ENCODE measurements at places on chromosomes 4 and X.

DNA sequence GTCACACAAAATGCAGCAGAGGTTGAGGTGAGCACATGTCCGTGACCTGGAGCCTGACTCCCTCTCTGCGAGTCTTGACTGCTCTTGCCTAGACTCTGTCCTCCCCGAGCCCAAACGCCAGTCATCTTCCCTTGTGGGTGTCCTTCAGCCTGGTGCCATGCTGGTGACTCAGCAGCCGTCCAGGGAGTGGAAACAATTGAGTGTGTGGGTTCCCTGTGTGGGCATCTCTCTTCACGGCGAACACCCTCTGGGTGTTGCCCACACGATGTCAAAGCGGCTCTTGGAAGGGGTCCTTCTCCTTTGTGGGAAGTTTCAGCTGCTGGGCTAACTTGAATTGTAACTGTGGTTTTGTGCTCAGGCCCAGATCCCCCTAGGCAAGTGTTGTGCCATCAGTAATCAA lies 17.5 kb upstream of the MSANTD1 start:
- DNase-seq: no peak

GRCh38 chrX:15915959-15916703 lies 61.5 kb upstream of the AP1S2 start:
- no peak for DNase-seq

DNA sequence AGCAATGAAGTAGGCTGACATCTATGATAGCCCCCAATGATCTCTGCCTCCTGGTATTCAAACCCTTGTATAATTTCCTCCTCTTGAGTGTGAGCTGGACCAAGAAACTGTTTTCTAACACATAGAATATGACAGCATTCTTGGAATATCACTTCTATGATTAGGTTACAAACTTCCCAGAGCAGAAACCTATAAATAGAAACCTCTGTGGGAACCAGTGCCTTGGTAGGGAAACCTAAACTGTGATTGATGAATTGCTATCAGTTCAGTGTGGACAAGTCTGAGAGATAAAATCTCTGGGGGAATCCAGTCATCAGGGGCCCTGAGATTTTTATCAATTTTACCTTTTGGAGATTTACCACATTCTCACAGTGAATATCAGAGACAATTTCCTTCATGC lies 756.5 kb upstream of the AGA start:
- no peak for DNase-seq

- DNase-seq: no peak
Measured at GRCh38 chr4:138110815-138111214, 131.3 kb downstream of the SLC7A11 start.

DNA sequence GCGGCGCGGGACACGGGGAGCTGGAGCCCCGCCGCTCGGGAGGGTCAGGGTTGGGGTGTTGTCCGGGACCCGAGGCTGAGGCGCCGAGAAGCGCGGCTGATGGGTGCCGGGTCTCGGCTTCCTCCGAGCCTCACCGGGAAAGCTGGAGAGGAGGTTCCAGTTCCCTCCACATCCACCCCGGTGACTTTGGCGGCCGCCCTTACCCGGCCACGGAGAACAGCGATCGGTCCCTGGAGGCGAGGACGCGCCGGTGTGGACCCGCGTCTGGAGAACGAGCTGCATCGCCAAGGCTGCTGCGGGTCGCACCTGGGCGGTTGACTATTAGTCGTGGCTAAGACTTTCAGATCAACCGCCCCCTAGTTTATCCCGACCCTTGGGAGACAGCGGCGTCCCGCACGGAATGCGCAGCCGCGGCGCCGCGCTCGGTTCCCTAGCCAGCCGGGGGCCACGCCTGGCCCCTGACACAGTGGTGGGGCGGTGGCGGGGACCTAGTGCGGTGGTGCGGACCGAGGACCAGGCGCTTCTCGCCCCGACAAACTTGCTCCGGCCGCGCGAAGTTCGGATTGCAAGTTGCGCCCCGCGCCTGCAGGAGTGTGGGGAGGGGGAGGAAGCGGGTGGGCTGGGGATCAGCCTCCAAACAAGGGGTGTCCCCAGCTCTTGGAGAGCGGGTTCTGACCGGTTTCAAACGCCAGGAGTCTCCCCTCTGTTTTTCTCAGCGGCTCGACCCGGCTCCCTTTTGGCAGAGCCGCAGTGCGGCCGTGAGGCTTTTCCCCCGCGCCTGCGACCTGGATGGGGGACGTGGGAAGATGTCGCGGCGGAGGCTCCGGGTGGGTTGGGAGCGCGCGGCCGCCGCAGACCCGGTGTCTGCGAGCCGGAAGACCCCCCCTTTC lies 568 bp downstream of the FHDC1 start:
- peak; percentile 91 for DNase-seq
